ENCODE measurements at places on chromosomes 4 and X.

- DNase-seq = no peak
Observed at GRCh38 chr4:121143131-121143530, 21.0 kb downstream of the TNIP3 start.

- no peak for DNase-seq
Observed at GRCh38 chrX:14344172-14344940, 185.0 kb upstream of the GLRA2 start.

- DNase-seq = no peak
Observed at GRCh38 chr4:23932186-23932585, 42.3 kb upstream of the PPARGC1A start.

DNA sequence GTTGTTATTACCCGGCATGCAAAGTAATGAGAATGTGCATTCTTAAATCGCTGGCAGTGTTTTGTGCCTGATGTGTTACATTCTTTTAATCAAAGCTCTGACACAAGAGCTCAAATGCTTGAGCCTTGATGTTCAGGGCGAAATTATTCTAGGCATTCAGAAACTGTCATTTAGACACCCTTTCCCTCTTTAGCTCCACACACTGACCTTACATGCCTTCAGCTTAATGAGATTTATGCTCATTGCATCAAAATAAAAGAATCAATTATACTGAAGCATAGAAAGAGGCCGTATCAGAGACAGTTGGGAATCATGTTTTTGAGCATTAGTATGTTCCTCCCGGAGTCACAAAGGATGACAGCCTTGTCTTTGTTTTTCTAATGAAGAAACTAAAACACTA lies 56.7 kb downstream of the FAM114A1 start:
- DNase-seq = no peak

DNA sequence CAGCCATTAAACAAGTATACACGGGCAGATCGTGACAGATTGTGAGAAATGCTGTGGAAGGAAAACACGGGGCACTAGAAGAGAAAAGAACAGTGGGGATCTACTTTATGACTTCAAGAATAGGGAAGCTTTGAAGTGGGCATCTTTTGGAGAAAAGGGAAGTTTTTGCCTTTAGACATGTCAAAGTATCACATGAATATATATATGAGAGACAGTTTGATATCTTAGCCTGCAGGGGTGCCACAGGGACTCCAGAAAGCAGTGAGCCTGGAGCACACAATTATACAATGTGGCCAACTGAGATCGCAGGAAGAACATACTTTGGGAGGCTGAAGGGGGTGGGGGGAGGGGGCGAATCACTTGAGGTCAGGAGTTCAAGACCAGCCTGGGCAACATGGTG lies 35.7 kb downstream of the RELL1 start:
- DNase-seq = no peak

- DNase-seq = no peak
Observed at GRCh38 chr4:569958-570667, 6.0 kb downstream of the TMEM271 start.

GRCh38 chrX:21493226-21493830 lies 119.1 kb downstream of the CNKSR2 start:
- peak; percentile 72 for DNase-seq

- DNase-seq = no peak
Observed at GRCh38 chr4:104905546-104905945, 241.1 kb upstream of the TET2 start.

DNA sequence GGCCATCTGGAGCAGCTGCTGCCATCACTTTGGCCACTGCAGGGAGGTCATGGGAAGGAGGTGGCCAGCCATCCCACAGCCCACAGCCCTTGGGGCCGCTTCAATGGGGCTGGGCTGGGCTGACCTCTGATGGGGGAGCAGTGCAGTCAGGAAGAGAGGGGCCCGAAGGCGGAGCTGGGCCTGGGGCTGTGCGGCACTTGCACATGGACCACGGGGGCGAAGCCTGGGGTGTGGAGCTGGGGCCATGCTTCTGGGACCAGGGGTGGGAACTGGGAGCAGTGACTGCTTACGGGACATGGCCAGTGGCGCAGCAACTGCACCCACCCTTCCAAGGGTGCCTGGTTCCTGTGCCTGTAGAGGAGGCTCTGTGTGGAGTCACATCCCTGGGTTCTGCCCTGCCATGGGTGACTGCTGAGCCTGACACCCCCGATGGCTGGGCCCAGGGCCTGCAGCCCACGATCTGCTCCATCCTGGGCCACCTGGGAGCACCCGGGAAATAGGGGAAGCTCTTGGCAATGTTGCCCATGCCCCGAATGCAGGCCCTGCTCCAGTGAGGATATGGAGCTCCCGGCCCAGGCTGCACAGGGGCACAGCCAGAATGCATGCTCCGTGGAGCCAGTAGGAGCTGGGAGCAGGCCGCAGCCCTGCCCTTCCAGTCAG lies 22.4 kb upstream of the SULT1B1 start:
- DNase-seq = no peak
